ENCODE measurements at places on chromosomes 5 and 9.

DNA sequence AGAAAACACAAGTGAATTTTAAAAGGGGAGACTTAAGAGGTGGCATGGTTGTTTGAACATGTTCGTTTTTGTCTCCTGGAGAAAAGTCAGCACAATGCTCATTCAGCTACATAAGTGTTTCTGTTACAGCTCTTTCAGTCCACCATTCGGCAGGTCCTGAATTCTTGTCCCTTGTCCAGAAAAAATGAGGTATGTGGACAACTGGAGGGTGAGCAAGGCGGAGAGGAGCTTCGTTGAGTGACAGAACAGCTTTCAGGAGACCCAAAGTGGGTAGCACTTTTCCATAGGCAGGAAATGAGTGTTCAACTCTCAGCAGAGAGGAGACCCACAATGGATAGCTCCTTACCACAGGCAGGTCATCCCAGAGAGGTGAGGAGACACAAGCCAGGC lies 4.9 kb downstream of the PDCD1LG2 start:
- no peak for DNase-seq

- no peak for DNase-seq
Observed at GRCh38 chr9:124197177-124198095, 60.3 kb upstream of the NEK6 start.

GRCh38 chr9:23783509-23783908 lies 42.5 kb downstream of the ELAVL2 start:
- no peak for DNase-seq

DNA sequence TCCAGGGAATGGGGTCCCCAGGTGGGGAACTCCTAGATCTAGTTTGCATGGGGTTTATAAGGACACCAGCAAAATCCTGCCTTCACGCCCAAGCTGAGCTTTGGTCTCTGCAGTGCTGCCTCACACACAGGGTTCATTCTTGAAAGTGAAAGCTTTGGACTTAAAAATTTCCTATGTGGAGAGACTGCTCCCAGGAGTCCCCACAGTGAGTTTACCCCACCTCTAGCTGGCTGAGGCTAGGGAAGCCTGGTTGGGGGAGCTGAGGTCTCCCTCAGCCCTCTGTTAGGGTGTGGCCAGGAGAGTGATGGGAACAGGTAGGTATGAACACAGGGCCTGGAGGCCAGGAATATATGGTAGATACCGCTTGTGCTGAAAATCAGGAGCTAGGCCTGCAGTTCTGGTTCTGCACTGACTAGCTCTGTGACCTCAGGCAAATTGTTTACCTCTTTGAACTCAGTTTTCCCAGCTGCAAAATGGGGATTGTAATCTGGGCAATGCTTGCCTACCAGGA lies 41.5 kb upstream of the LARP1 start:
- peak; percentile 47 for DNase-seq

DNA sequence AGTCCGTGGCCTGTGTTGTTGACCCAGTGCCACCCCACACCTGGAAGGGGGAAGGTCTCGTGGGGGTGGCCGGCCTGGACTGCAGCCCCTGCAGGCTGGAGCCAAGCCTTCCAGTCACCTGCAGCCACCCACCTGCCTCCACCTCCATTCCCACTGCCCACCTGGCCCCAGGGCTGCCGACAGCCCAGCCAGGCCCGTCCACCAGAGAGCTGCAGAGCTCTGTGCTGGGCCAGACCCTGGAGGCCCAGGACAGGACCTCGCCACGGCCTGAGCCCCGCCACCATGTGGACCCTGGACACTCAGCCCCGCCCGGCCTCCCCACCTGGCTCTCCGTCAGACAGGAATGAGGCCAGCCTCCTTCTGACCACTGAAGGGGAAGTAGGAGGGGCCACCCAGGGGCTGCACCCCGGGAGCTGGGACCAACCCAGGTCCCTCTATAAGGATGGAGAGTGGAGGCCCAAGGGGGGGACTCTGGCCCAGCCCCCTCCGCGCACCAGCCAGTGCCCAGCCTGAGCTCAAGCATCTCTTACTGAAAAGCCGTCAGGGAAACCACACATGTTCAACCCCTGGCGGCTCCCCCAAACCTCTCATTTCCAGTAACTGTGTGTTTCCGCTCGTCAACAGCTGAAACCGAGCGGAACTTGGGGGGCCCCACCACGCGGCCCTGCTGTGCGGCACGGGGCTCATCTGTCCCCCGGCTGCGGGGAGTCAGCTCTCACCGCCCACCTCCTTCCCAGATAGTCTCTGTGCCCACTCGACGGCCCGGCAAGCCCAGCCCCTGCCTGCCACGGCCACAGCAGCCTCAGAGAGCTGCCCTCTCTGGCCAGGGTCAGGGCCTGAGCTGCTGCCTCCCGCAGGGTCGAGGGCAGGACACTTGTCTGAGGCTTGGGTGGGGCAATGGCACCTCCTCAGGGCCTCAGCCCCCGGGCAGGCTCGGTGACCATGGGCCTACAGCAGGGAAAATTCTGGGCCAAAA lies 12.8 kb downstream of the NOTCH1 start:
- DNase-seq, result no peak
